ENCODE measurements at places on chromosomes 1 and 21.

DNA sequence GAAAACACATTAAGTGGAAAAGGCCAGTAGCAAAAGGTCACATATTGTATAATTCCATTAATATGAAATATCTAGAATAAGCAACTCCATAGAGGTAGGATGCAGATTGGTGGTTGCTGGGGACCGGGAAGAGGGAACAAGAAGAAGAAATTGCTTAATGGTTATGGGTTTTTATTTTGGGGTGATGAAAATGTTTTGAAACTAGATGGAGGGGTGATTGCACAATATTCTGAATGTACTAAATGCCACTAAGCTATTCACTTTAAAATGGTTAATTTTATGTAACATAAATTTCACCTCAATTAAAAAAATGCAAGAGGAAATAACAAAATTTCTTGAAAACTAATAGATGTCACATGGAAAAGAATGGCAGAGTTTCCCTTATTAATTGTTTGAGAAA lies 6.7 kb downstream of the KIAA0040 start:
- no peak for DNase-seq

- peak; percentile 45 for DNase-seq
These were observed 42.5 kb downstream of the LGR6 start for GRCh38 chr1:202235856-202236837.

DNA sequence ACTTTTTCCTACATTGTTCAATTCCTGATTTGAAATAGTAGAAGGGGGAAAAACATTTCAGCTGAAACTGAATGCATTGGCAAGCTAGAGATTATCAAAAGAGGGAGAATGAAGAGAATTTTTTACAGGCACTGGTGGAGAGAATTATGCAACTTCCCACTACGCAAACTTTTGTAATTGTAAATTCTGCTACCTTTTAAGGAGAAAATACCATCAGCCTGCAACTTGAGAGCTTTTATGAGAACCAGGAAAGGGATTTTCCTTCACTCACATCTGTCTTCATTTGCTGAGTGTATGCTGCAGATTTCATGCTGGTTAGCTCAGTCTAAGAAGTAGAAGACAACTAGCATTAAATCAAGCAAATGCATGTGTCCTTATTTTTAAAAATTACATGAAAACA lies 43.7 kb downstream of the ADAMTS1 start:
- DNase-seq, result no peak

- DNase-seq, result no peak
These were observed 16.4 kb upstream of the ATP1A4 start for GRCh38 chr1:160134791-160135572.

- DNase-seq, result no peak
These were observed 346.7 kb upstream of the VAMP3 start for GRCh38 chr1:7424352-7424890.

DNA sequence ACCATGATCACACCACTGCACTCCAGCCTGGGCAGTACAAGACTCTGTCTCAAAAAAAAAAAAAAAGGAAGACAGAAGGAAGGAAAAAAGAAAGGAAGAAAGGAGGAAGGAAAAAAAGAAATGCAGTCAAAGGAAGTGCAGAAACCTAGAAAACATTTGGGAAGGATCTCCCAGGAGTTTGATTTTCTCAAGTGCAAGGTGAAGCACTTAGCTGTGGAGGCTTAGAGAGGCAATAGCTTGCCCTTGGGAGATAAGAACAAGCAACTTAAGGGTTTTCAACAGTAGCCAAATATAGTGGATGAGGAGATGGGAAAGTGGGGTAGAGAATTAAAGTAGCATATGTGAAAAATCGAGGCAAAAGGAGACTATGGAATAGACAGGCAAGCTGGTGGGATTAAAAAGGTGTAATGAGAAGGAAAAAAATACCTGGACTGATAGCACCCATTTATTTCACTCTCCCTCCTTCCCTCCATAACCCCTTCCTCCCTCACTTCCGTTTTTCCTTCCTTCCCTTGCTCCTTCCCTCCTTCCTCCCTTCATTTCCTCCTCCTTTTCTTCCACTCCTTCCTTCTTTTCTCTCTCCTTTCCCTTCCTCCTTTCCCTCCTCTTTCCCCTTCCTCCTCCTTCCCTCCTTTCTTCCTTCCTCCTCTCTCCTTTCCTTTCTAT lies 6.8 kb upstream of the FAM89A start:
- DNase-seq, result no peak

- DNase-seq, result no peak
These were observed 43.0 kb upstream of the TMEM61 start for GRCh38 chr1:54937469-54937868.

DNA sequence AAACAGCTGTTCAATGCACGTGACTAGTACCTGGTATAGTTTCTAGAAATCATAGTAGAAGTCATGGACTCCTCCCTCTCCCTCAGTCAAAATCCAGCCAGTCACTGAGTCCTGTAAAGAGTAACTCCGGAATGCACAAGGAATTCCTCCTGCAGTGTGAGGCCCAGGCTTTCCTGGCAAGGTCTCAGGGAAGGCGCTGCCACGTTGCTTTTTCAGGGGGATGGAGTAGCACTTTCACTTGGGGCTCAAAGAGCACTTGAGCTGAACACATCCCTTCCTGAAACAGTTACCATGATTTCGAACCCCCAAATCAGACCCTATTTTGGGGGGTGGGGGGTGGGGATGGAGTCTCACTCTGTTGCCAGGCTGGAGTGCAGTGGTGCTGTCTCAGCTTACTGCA lies 26.4 kb upstream of the LRRC8D start:
- no peak for DNase-seq

GRCh38 chr21:15098181-15098580 lies 33.4 kb upstream of the NRIP1 start:
- DNase-seq, result no peak

DNA sequence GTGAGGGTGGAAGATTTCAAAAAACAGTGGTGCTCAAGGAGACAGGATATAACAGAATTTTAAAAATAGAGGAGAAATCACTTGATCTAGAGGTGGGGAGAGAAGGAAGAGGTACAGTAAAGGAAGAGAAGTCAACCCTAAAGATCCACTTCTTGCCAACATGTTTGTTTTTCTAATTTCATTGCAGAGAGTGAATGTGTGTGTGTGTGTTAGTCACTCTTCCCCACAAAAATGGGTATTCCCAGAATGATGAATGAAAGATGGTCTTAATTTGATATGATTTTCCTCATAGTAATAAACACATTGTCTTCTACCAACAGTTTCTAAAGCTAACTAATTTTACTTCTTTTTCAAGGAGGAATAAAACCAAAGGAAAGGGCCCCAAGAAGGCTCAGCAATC lies 74.2 kb upstream of the NGF start:
- DNase-seq, result no peak

DNA sequence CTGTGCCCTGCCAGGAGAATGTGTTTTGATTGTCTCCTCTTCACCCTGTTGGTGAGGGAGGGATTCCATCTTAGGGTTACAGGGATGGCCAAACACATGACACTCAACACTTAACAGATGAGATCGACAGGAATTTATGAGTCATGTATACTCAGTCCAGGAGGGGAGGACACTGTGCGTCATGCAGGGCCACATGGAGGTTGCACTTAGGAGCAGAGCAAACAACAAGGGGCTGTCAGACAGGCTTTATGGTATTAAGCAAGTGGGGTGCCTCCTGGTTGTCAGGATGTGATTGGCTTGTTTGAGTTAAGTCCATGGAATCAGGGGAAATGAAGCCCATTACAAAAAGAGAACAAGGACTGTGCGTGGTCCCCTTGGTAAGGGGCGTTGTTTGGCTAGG lies 26.9 kb downstream of the EDARADD start:
- peak; percentile 15 for DNase-seq

DNA sequence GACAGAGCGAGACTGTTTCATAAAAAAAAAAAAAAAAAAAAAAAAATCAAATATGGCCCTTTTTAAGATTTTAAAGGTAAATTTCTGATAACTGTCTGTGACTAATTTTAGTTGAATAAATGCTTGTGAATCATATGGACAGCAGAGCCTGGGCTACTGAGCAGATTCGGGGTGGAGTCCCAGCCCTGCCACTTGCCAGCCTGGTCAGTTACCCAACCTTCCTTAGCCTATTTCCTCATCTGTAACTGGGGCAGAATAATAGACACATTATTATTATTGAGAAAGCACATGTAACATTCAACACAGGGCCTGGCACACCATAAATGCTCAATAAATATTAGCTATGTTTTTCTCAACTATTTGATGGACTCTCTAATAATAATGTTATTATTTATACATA lies 11.2 kb upstream of the H3-3A start:
- DNase-seq, result no peak

- no peak for DNase-seq
These were observed at the start of gene CDK18 for GRCh38 chr1:205504311-205505075. TSS of gene CDK18 (plus strand) at chr1:205504669. CDS start at chr1:205523168, 18,499 bp downstream.

- no peak for DNase-seq
These were observed 8.6 kb downstream of the CERS2 start for GRCh38 chr1:150966011-150966410.

DNA sequence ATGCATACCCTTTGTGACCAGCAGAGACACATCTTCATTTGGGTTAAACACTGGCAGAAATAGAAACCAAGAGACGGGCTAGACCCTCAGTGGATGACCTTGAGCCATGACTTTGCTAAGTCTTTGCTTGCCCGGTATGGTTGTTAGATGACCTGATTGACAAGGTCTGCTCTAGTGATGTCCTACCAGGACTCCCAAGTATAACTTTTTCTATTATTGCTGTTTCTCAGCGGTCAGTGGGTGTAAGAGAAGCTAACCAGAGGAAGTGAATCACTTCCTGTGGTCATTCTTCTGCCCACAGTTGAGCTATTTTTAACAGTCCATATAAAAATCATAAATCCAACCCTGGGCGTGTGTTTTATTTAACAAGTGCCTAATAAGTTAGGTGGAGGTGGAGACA lies 126.2 kb upstream of the ETS2 start:
- DNase-seq, result no peak

DNA sequence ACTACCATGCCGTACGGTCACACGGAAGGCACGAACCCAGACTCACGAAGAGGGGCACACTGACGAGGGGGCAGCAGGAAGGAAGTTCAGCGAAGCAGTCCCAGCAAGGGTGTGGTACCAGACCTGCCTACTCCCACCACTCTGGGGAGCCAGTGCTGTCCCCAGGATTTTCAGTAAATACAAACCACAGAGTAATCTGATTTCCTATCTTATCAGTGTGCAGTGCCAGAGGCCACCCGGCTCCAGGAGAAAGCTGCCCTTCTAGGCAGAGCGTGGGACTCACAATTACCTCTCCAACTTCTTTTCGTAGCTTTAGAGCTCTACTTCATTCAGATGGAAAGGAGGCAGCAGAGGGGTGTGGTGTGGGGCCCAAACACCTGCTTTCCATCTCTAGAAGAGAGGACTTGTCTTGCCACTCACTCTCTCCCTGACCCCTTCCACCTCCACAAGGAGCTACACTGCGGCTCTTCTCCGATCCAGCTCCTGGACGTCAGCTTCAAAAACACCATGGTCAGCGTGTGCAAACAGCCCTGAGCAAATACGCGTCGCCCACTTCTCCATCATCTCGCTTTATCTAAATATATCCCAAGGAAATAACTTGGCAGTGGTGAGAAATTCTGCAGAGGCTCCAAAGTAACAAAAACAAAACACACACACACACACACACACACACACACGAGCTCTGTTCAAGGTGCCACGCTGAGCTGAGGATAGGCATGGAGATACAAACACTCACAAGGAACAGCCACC lies 98.5 kb downstream of the MRPL37 start:
- no peak for DNase-seq

DNA sequence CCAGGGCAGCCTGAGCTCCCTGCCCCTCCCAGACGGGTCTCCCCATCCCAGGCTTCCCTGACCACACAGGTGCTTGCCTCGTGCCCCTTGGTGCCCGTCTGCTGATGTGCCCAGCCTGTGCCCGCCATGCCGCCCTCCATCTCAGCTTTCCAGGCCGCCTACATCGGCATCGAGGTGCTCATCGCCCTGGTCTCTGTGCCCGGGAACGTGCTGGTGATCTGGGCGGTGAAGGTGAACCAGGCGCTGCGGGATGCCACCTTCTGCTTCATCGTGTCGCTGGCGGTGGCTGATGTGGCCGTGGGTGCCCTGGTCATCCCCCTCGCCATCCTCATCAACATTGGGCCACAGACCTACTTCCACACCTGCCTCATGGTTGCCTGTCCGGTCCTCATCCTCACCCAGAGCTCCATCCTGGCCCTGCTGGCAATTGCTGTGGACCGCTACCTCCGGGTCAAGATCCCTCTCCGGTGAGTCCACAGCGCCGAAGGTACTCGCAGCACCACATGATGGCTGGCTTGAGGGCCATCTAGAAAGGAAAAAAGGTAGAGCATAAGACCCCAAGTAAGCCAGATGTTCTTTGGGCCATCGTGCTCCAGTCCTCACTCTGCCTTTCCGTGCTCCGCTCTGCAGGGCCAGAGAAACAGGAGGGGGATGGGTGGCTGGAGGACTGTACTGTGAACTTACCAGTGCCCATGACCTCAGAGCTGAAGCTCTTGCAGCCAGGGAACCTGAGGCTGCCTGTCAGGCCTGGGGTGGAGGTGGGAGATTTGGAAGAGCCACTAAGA lies 1.4 kb downstream of the ADORA1 start:
- no peak for DNase-seq

- DNase-seq, result no peak
These were observed 456.8 kb downstream of the SETD4 start for GRCh38 chr21:35603494-35603893.

DNA sequence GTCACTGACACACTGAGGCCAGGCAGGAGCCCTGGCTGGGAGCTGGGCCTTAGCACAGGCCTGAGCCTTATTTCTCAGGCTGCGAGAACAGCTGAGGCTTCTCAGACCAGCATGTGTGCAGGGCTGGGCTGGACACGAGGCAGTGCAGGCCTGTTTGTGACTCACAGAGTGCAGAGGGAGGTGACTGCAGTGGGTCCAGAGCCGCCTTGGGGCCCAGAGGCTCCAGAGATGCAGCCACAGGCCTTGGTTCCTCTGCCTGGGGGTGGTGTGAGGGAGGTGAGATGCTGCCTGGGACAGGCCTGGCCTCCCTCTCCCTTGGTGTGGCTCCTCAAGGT lies 61.2 kb upstream of the ETV3 start:
- no peak for DNase-seq

DNA sequence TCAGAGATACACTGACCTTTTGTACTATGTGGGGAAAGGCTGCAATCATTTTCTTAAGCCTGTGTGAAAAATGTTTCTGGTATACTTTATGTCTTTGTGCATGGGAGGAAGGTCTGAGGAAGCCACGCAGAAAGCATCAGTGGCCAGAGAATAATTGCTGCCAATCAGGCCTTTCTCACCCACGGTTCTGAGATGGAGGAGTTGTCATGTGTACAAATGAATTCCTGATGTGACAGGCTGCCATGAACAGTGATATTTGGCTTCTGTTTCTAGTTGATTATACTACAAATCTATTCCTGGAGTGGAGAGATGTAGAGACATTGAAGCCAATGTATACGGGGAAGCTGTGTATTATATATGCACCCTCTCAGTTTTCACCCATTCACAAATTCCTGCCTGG lies 142.6 kb downstream of the GRIK1 start:
- DNase-seq, result no peak

GRCh38 chr1:102239247-102239646 lies 242.5 kb upstream of the OLFM3 start:
- no peak for DNase-seq

DNA sequence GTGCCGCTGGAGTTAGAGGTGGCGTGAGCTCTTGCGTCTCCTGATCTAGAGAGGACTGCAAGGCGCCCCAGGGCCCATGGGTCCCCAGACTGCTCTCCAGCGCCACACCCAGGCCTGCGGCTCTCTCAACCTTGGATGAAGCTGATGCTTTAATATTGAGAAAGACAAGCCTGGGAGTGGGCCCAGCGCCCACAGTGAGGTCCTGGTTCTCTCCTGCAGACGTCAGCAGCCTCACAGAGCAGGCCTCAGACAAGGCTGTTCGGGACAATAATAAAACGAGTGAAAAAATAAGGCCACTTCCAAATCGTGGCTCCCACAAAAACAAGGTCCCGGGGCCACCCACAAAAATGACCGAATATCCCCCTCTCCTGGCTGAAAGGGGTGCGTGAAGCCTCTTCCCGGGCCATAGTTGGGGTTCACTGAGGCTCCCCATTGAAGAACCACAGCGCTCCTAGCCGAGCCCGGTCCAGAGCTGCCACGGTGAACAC lies 6.0 kb upstream of the DNMT3L start:
- no peak for DNase-seq
